Hematopoietic multipotent progenitor cell treated with erythropoietin and hydrocortisone succinate and interleukin-3 and kit ligand, for 4 days (in vitro differentiated cells): ENCODE measurements at places on chromosomes 6 and 20.
A peak's percentile ranks its signal among the peaks of the same experiment; 100 is the strongest.

DNA sequence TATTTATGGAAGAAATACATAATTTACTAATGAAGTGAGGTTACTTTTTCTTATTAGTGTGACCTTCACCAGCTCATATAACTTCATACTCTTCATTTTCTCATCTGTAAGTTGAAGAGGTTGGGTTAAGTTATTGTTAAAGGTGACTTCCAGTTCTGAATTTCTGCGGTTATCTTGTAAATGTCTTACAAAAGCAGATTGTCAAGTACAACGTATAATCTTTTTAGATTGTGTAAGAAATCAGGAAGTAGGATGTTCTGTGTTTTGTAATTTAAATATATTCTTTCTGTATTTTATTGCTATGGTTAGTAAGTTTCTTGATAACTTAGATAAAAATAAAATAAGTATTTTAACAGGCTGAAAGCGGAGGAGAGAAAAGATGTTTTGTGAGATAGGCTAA, 12.0 kb downstream of the WTAP start:
- peak; percentile 41 for DNase-seq

GRCh38 chr20:32558526-32558925, 26.6 kb downstream of the NOL4L start:
- no peak for DNase-seq

- DNase-seq: peak; percentile 74
Measured at GRCh38 chr20:5160882-5161281, 34.1 kb downstream of the CDS2 start.

- peak; percentile 85 for DNase-seq
Measured at GRCh38 chr6:29011276-29011734, 6.2 kb upstream of the ZNF311 start.

GRCh38 chr20:59515013-59515905, 89.1 kb upstream of the PHACTR3 start:
- peak; percentile 57 for DNase-seq

DNA sequence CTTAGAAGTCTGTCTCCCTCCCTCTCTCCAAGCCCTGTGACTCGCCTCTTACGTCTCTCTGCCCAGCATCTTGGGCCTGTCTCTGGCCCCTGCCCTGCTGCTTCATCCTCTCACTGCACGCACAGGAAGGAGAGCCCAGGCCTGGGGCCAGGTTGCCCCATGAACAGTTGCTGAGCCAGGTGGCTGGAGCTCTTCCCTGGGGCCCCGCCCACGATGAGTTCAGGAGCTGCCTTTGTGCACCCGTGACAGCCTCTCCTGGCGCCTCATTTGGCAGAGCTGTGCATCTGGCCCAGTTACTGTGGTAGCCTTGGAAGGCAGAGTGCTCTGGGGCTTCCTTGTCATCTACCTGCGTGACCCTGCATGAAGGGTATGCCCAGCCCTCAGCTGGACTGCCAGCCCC, 44.5 kb downstream of the SLC52A3 start:
- DNase-seq: no peak

GRCh38 chr6:169850746-169851145, 99.3 kb downstream of the ERMARD start:
- no peak for DNase-seq

DNA sequence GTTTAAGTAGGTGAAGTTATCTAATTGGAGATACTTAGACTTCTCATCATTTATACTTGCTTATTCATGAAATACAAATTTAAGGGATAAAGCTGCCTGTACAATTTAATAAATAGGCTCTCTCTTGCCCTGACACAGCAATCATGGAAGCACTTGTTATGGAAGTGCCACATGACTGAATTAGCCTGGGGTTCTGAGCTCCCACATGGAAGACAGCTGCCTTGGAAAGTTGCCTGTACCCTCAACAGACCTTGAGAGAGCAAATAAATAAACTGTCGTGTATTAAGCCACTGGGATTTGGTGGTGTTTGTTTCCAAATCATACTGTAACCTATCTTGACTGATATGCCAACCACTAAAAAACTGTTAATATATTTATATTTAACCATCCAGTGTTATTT, 87.0 kb upstream of the RSPO3 start:
- no peak for DNase-seq

GRCh38 chr20:20452254-20452676, 84.4 kb downstream of the INSM1 start:
- peak; percentile 78 for DNase-seq

GRCh38 chr6:126054258-126054702, 67.9 kb downstream of the TRMT11 start:
- DNase-seq: peak; percentile 85

DNA sequence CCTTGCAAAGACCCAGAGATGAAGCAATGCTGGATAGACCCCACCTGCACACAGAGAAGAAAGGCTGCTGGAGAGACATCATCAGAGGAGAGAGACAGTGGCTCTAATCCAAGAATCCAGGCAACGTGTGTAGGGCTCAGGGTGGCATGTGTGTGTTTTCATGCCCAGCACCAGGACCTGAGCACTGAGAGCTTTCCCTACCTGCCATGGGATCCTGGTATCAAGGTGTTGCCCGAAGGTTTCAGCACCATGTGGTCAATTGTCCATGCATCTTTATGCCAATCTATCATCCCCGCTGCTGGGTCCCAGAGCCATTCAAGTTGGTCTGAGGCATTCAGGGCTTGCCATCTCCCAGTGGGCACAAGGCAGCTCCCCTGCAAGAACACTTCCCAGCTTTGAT, 7.5 kb upstream of the CD93 start:
- DNase-seq: no peak

DNA sequence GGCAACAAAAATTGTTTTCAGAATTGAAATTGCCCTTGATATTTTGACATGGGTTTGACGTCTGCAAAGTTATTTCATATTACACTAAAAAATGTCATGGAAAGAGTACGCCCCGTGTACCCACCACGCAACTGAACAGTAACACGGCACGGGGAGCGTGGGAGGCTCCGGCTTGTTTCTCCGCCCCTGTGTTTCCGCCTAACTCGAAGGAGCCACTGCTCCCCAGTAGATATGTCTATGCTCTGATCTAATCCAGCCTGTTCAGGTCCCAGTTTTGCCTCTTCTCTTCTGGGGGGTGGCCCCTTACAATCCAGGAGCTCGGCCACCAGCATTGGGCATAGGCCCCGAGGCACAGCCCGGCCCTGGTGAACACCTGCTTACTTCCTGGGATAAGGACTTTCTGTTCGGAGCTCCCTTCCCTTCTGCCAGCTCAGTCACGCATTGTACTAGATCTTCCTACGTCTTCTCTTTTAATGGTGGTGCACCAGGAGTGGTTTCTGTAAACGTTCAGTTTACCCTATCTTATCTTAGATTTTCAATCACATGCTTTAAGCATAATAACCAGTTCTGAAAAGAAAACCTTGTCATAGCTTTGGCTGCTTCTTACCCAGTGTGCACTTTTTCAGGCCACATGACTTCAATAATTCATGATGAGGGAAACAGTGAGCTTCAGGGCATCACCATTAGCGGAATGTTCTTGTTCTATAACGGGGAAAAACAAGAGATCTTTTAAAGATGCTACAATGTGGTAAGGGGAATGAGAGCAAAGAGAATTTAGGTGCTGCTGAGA, 43.9 kb upstream of the EXOC2 start:
- DNase-seq: peak; percentile 17

- no peak for DNase-seq
Measured at GRCh38 chr6:88124925-88125557, 41.1 kb downstream of the CNR1 start.

GRCh38 chr20:17083738-17084137, 143.1 kb upstream of the PCSK2 start:
- peak; percentile 13 for DNase-seq

DNA sequence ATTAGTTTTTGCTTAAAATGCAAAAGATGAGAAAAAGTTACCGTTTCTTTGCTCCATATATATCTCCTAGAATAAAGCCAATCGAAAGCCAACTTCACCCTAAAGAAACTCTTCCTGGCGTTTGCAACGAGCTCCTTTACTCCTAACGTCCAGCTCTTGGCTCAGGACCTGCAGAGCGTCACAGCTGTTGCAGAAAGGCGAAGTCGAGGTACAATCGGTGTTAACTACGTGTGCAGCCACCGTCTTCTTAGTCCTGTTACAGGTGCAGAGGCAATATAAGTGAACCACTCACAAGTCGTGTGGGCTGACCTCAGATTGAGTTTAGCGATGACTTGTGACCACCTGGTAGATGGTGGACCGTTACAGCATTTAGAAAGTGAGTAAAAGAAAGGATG, 113.1 kb downstream of the TRIM27 start:
- DNase-seq: no peak

GRCh38 chr6:44062105-44062770, 65.0 kb downstream of the MRPL14 start:
- DNase-seq: no peak

DNA sequence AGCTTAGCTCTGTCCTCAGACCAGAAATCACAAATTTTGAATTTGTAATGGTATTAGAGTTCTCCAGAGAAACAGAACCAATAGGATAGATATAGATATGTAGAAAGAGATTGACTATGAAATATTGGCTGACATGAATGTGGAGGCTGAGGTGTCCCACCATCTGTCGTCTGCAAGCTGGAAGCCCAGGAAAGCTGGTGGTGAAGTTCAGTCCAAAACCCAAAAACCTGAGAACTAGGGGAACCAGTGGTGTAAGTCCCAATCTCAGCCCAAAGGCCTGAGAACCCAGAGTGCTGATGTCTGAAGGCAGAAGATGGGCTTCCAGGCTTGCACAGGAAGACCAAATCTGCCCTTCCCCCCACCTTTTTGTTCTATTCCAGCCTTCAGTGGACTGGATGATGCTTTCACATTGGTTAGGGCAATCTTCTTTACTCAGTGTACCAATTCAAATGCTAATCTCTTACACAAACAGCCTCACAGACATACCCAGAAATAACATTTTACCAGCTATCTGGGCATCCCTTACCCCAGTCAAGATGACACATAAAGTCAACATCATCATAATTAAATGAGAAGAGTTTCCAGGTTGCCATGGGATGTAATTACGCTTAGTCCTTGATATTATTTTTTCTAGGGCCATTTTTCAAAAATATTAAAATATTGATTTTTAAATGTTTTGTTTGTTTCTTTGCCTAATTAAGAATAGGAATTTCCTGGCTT, 570.8 kb downstream of the UTRN start:
- DNase-seq: no peak

DNA sequence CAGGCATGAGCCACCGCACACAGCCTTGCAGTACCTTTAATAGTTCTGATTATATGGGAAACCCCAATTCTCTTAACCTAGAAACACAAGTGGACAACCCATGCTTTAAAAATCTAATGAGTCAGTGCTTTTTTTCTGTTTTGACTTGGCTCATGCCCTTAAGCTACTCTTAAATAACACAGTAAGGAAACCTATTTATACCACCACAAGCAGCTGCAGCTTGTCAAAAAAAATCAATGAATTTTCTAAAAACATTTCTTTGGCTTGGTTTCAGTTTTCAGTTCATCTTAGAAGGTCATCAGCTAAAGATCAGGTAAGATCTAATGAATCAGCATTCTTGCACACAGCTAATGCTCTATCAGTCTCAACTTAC, 124.1 kb upstream of the DST start:
- no peak for DNase-seq

DNA sequence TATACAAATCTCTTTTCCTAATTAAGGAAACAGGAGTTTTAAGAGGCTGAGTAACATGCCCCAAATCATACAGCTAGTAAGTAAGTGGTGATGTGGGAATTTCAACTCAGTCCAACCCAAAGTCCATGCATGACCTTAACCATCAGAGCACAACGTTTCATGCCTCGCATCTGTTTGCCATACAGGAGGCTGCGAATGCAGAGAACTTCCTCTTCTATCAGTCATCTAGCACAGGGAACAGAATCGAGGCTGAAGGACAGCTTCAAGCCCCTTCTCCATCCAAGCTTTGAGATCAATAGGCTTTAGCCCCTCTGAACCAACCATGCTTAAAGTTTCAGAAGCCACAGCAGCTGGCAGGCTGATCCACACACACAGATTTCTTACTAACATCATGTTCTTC, 113.2 kb downstream of the MAFB start:
- DNase-seq: no peak

DNA sequence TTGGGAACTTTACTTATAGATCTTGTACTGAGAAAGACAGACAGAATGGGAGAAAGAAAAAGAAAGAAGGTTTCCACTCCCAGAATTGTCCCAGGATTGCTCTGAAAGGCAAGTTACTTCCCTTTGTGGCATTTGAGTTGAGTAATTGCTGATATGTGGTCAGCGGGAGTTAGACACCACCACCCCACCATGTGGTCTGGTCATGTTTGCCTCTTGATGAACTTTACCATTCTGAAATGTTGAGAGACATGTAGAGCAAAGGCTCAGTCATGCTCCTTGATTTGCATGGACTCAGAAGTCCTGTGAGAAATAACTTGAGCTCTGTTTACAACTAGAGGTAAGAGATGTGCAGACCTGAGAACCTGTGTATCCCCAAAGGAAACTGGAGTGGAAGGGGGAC, 17.1 kb downstream of the TCF21 start:
- peak; percentile 46 for DNase-seq

- DNase-seq: peak; percentile 81
Measured at GRCh38 chr6:73519926-73520687, 725 bp downstream of the EEF1A1 start.

DNA sequence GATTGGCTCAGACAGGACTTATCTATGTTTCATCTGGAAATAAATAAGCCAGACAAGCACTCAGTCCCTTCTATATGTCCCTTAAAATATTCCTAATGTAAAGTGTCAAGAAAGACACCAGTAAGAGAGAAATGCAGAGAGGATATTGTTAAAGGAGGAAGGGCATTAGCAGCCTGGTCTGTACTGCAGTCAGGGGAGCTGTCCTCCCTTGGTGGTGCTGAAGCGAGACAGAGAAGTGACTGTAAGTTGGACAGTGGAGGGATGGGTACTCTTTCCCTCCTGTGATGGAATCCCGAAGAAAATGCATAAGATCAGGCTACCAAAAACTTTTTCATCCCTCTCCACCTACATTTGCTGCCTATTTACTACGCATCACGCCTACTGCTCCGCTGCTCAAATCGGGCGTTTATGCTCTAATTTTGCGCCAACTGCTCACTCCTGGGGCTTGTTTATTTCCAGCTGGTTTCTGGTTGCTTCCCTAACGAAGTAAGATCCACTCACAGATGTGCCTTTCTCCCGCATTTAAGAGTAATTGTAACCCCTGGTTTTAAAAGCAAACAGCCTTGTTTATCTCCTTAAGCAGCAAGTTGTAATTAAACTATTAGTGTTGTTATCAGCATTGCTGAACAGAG, 35.2 kb downstream of the PHACTR1 start:
- peak; percentile 83 for DNase-seq

- no peak for DNase-seq
Measured at GRCh38 chr6:29813809-29814208, 13.8 kb upstream of the HLA-G start.

- peak; percentile 56 for DNase-seq
Measured at GRCh38 chr6:152575621-152576150, 61.5 kb downstream of the SYNE1 start.

DNA sequence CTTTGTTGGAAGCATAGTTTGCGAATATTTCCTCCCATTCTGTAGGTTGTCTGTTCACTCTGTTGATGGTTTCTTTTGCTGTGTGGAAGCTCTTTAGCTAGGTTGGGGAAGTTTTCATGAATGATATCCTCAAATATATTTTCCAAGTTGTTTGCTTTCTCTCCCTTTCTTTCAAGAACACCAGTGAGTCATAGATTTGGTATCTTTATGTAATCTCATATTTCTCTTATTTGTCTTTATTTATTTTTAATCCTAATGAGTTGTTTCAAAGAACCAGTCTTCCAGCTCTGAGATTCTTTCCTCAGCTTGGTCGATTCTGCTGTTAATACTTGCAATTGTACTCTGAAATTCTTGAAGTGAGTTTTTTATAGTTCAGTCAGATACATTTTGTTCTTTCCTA, 628.0 kb upstream of the ID4 start:
- no peak for DNase-seq

- DNase-seq: peak; percentile 82
Measured at GRCh38 chr6:26215585-26216358, 128.5 kb downstream of the HFE start.
